Activated CD8-positive, alpha-beta T cell treated with anti-CD3 and anti-CD28 coated beads for 36 hours (primary cell): ENCODE measurements at places on chromosomes 12 and 14. TPM values are rescaled to one million over a fixed set of nuclear protein-coding genes. Genes with fewer than 3 reads are reported as not detected.

The HOTAIR gene
- not detected for total RNA-seq

The GPD1 gene
- 0.20 TPM for total RNA-seq

The LRP1-AS gene
- not detected for total RNA-seq

GRCh38 chr12:14643251-14643650, 53.1 kb downstream of the GUCY2C start:
- no peaks in the 10 kb centered on the region for H3K36me3 ChIP-seq
- peaks cover 1% of the 10 kb centered on the region for H3K27me3 ChIP-seq
- no peak overlapping the region for H3K27ac ChIP-seq
- H3K4me1 ChIP-seq: peaks cover 23% of the 10 kb centered on the region

- no peaks in the 10 kb centered on the region for H3K27me3 ChIP-seq
- H3K27ac ChIP-seq: peak overlapping the region; percentile 99
- peaks cover 60% of the 10 kb centered on the region for H3K4me1 ChIP-seq
- peak; percentile 63 for DNase-seq
These were observed 418 bp downstream of the AMN1 start for GRCh38 chr12:31728289-31728916.

- H3K36me3 ChIP-seq: peaks cover 85% of the 10 kb centered on the region
- no peaks in the 10 kb centered on the region for H3K27me3 ChIP-seq
- H3K4me3 ChIP-seq: peak overlapping the region; percentile 19
- peaks cover 93% of the 10 kb centered on the region for H3K4me1 ChIP-seq
These were observed 37.0 kb downstream of the EVL start for GRCh38 chr14:100102156-100102785.
